Immature natural killer cell (primary cell): ENCODE measurements at places on chromosomes 2 and 18.
A peak's percentile ranks its signal among the peaks of the same experiment; 100 is the strongest.

GRCh38 chr18:2087877-2088673 lies 483.2 kb downstream of the METTL4 start:
- DNase-seq, result no peak

DNA sequence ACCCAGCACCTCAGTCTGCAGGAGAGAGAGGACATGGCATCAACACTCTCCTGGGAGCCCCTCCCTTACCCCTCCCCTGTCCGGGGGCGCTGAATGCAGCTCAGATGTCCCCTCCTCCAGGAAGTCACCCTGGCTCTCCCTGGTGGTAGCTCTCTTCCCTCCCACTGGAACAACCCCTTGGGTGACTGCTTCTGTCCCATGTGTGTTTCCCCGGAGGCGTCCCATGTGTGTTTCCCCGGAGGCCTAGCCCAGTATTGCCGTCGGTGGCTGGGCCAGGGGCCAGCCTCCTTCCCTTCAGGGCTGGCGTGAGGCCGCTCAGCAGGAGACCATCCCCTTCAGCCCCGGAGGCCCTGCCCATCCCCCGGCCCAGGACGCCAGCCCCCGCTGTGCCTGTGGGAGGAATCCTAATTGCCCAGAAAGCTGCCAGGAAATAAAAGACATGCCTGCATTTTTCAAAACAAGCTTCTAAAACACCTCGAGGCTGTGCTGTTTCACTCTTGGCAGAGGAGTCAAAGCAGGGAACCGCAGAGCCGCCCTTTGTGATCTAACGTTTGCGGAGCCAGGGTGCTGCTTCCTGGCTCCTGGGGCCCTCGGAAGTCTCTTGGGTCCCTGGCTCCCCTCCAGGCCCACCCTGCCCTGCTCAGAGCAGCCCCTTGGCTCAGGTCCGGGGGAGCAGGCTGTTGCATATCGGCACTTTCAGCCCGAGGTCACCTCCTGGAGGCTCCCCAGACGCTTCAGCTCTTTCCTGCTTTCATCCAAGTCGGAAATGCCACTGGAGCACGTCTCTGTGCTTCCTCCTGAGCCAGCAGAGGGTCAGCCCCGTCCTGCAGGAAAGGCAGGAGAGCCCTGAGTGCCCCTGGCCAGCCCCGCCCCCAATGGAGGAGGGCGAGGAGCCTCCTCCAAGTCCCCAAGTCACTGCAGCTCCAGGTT lies 11.4 kb downstream of the SNED1 start:
- DNase-seq, result peak; percentile 9

DNA sequence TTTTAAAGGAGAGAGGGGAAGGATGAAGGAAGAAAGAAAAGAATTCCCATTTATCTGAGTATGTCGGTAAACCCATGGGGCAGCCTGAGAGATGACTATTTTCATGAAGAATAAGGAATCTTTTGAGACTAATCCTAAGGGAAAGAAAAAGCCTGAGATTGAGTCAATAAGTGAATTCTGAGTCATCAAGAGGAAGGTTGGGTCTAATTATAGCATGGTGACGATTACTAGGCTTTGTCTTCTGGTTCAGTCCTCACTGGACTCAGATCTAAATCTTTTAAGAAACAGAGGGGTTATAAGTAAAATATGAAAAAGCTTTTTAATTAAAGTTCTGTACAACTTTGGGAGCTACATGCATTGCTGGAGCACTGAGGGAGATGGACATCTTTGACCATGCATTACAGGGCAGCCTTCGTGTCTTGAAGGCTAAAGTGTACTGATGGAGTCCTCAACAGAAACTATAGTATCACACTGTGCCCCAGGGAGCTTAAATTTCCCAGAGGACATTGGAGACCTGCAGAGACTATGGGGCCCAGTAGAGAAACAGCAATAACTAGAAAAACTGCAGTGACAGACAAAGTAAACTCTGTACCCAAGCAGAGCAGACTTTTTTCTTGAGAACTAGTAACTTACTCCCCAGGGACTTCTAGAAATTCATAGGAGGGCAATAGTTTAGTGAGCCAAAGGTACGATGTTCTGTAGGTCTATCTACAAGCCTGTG lies 260.9 kb downstream of the RAD51AP2 start:
- DNase-seq, result no peak

GRCh38 chr2:222792001-222792611 lies 68.7 kb upstream of the ACSL3 start:
- no peak for DNase-seq

DNA sequence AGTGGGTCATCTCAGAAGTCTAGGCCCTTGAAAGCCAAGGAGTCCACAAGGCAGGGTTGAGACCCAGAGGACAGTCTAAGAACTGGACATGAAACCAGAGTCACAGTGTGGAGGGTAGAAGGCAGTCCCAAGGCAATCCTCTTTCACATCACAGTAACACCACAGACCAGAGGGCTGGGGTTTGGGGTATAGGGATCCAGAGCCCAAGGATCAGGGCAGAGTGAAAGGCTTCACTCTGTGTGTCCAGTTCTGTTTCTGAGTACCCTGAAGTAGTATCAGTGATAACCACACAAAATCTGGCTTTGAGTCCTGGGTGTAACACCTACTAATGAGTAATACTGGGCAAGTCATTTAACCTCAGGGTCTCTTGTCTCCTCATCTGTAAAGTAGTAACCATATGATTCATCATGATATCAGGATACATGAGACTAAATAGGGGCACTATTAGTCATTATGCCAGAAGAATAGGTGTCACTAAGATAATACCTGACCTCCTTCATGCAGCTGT lies 91.0 kb downstream of the ICA1L start:
- no peak for DNase-seq

GRCh38 chr2:160582081-160582480 lies 88.5 kb upstream of the RBMS1 start:
- no peak for DNase-seq

DNA sequence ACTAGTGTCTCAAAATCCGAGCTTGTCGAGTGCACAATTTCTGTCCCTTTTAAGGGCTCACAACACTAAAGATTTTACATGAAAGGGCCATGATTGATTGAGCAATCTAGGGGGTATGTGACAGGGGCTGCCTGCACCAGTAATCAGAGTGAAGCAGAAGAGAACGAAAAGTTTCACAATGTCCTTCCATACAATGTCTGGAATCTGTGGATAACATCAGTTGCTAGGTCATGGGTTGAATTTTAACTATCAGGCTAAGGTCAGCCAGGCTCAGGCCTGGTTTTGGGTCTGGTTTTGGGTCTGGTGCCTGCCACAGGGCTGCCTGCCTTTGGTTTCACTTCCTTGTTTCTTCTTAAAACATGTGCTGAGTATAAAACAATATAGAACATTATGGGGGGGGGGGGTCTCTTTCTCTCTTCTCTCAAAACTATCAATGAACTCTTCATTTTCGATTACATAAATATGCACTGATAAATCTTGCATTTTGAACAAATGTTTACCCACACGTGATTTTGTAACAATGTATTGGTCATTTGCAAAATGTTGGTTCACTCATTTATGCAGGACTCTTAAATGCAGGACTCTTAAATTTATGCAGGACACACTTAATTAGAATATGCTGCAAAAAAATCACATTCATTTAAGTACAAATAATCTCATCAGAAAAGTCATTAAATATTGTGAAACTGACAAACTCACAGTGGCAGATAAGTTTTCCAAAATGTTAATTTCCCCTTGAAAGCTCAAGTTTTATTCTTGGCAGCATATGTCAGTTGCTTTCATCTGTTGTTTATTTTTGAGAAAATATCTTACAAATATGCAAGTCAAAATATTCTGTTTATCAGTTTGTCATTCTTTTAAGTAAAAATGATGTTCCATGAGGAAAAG lies 290.5 kb upstream of the KYNU start:
- no peak for DNase-seq

DNA sequence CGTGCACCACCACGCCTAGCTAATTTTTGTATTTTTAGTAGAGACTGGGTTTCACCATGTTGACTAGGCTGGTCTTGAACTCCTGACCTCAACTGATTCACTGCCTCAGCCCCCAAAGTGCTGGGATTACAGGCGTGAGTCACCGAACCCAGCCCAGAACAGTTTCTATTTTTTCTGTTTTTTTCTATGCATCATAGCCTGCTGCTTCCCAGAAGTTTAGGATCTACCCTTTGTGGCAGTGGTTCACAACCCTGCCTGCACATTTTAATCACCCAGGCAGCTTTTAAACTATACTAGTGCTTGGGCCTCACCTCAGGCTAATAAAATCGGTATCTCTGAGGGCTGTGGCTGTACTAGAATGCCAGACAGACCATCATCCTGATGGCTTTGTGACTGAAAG lies 39.7 kb upstream of the SOCS6 start:
- DNase-seq, result no peak
